A549 treated with ZK216348 at 1 μM for 4 hours (cell line): ENCODE measurements at places on chromosomes 13 and 19. TPM values are rescaled to one million over a fixed set of nuclear protein-coding genes. Genes with fewer than 3 reads are reported as not detected.

ZNF549 gene
- 1.3 to 2.0 TPM (median 1.8 TPM) in 5 replicates for total RNA-seq

IGSF23 gene
- 0.27 to 0.68 TPM (median 0.45 TPM) in 5 replicates for total RNA-seq

KLF1 gene
- not detected in 5 replicates for total RNA-seq

PCDH17 gene
- total RNA-seq: not detected in 5 replicates

ZNF729 gene
- not detected in 5 replicates for total RNA-seq

CPAMD8 gene
- 0.04 to 0.46 TPM (median 0.42 TPM) in 3 of 5 replicates, not detected in the others for total RNA-seq

ADM5 gene
- total RNA-seq: 2.7 to 6.9 TPM (median 5.7 TPM) in 5 replicates

BICRA gene
- 8.5 to 17.5 TPM (median 15.3 TPM) in 5 replicates for total RNA-seq

CPB2 gene
- 0.08 to 0.15 TPM in 2 of 5 replicates, not detected in the others for total RNA-seq

TTYH1 gene
- total RNA-seq: 0.08 to 0.15 TPM in 2 of 5 replicates, not detected in the others

BCL3 gene
- 31.6 to 92.9 TPM (median 77.1 TPM) in 5 replicates for total RNA-seq

ZNF726 gene
- total RNA-seq: 0.43 to 0.82 TPM (median 0.48 TPM) in 5 replicates

KCNN4 gene
- 37.9 to 63.2 TPM (median 55.9 TPM) in 5 replicates for total RNA-seq
